ENCODE measurements at places on chromosomes 4 and X.

DNA sequence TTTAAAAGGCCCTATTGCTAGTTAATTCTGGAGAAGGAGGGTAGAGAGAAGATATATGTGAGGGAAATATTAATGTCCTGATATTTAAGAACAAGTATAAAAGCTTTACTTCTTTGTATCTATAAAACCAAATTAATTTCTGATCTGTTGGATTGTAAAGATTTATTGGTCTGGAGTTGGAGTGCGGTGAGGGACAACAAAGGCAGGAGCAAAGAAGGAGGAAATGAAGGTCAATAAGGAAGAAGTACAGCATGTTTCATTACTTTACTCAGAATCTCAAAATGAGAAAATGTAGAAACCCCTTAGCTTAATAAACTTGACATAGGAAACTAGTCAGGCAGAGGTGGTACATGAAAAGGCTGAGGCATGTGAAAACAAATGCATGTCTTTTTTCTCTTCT, 192.9 kb downstream of the PALLD start:
- H3K27ac ChIP-seq: no peak overlapping the region
- H3K4me1 ChIP-seq: no peaks in the 10 kb centered on the region
- no peaks in the 10 kb centered on the region for H3K36me3 ChIP-seq
- H3K27me3 ChIP-seq: no peaks in the 10 kb centered on the region
- no peak for DNase-seq
- H3K4me3 ChIP-seq: no peak overlapping the region

DNA sequence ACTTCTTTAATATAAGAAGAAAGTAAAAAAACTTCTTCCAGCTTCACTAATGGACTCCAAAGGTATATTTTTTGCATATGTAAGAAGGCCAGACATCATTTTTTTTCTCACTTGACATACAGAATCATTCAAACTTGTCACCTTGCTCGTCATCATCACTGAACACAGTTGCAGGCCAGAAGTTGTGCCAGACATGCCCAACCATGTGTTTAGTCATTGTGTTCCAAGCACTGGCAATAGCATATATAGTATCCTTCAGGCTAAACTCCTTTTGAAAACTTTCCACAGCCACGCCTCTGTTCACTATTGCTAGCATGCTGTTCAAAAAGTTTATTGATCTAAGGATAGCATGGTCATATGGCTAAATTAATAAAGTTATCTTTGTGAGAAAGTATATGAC, 83.3 kb downstream of the CHIC2 start:
- no peak overlapping the region for H3K27ac ChIP-seq
- DNase-seq: no peak
- no peaks in the 10 kb centered on the region for H3K4me1 ChIP-seq
- H3K27me3 ChIP-seq: no peaks in the 10 kb centered on the region

DNA sequence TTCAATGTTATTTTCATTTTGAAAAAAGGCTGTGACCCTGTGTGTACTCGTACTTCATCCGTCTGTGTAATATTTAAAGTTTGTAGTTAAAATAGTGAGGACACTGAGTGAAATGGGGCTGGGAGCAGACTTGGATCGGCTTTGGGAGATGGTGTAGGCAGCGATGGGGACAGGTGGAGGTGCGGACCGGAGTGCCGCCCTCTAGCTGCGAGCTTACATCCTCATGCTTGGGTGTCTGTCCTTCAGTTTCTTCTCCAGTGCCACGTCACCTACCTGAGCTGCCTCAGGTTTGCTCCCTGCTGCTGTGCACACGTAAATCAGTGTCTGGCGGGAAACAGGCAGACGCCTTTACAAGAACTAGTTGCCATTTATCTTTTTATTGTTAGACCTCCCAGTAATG, 146.1 kb downstream of the GPR143 start:
- no peak overlapping the region for H3K4me3 ChIP-seq
- H3K36me3 ChIP-seq: no peaks in the 10 kb centered on the region
- no peaks in the 10 kb centered on the region for H3K27me3 ChIP-seq
- no peaks in the 10 kb centered on the region for H3K4me1 ChIP-seq
- DNase-seq: no peak

DNA sequence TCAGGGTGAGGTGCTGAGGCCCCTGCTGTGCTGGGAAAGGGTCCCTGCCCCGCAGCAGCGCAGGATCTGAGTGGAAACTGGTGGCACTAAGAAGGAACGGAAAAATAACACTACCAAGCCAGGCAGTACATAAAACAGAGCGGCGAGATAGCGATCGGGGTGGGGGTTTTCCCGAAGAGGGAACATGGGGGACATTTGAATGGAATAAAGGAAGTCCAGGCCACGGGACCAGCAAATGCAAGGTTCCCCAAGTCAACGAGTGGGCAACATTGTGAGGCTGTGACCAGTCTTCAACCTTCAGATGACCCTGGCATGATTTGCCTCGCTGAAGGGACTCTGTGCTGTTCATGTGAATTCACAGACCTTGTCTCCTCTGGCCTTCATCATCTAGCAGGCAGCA, 13.7 kb downstream of the MSX1 start:
- H3K27ac ChIP-seq: no peak overlapping the region
- no peaks in the 10 kb centered on the region for H3K27me3 ChIP-seq
- no peaks in the 10 kb centered on the region for H3K4me1 ChIP-seq
- H3K36me3 ChIP-seq: no peaks in the 10 kb centered on the region
